ENCODE measurements at places on chromosomes 5 and 9.

GRCh38 chr9:68739621-68740174 lies 34.7 kb downstream of the PIP5K1B start:
- no peak for DNase-seq

GRCh38 chr9:80789831-80790230 lies 899.5 kb downstream of the TLE1 start:
- DNase-seq = no peak

DNA sequence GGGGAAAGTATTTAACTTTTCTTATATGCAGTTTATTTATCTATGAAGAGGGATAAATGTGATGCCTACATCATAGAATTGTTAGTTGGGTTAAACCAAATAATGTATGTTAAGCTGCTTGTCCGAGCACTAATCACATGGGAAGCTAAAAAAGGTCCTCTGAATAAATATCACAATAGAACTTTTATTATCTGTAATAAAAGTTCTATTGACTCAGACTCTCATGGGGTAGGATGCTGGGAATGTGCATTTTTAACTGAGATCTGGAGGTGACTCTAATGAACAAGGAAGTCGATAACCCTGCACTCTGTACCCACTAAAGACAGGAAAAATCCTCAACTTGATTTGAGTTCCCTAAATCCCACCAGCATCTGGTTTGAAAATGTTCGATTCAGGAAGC lies 205.9 kb upstream of the IL12B start:
- no peak for DNase-seq

DNA sequence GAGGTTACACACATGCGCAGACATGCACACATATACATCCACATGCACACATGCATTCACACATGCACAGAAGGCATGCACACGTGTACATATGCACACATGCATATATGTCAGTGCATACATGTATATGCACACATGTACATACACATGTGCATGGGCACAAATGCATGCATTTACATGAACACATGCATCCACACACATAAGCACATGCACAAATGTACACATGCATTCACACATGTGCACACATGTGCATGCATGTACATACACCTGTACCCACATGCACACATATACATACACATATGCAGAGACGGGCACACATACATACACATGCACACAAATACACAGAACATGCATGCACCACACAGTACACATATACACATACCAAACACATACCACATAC lies 97.7 kb downstream of the SYK start:
- DNase-seq = no peak

DNA sequence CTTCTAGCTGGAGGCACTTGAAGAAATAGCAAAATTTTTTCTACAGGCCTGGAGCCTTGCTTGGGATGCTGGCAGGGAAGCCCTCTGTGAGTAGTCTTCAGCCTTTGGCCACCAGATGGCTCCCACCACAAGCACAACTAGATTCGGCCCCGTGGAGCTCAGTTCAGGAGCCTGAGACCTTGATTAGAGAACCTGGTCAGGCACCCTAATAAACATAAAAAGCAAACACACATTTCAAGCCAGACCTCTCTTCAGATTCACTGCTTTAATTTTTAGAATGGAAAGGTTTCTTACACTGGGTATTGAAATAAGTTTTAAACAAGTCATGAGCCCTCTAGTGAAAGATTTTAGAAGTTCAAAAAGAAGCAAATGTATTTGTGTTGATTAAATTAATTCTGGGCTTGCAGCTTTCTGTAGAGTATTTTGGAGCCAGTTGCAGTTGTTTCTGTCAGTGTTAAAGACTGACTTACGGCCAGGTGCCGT lies 41.4 kb downstream of the GLRX start:
- DNase-seq = peak; percentile 60

- no peak for DNase-seq
Observed at GRCh38 chr9:78533500-78533899, 236.6 kb downstream of the PSAT1 start.

DNA sequence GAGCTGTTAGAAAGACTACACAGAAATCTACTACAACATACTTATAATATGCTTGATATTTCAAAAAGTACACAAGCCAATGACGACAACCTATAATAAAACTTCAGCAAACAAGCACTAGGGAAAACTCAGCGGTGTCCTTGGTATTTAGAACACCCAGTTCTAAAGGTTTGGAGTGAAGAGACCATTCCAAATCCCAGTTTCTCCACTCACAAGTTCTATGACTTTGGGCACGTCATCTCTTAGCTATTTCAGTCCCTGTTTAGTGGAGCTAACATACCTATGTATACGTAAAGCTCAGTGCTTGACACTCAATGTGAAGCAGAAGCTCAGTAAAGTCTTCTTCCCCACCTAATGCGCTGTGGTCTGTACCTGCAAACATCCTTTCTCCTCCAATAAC lies 52.8 kb downstream of the MLLT3 start:
- no peak for DNase-seq

GRCh38 chr9:116020146-116020545 lies 133.4 kb upstream of the PAPPA start:
- no peak for DNase-seq

DNA sequence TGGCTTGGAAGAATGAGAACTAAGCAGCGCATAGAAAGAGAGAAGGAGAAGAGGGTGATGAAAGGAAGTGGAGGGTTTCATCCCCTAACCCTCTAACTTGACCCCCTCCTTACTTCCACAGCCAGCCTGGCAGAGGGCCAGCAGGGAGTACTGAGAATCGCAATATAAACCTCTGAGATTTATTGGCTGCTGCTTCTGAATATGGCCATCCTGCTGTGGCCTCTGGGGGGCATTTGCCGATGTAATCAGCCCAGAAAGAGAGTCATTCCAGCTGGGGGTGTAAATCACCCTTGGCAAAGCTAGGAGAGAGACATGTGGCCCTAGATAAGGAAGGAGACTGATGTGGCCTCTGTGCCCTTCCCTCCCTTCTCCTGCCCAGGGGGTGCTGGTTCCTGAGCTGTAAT lies 960 bp upstream of the GFRA3 start:
- DNase-seq = no peak

DNA sequence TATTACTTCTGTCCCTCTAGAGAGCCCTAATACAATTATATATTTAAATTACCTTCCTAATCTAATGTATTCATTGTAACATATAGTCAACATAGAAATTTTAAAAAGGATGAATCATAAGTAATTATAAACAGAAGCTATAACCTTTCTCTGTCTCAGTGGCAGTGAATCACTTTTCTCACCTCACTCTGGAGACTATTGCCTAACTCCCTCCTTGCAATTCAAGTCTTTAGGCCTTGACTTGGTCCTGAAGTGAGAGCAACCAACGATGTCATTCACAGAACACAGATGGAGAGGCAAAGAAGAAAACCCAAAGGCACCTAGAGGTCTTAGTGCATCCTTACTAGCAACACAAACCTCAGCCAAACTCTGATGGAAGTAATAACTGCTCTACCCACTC lies 133.3 kb upstream of the DPYSL3 start:
- no peak for DNase-seq

DNA sequence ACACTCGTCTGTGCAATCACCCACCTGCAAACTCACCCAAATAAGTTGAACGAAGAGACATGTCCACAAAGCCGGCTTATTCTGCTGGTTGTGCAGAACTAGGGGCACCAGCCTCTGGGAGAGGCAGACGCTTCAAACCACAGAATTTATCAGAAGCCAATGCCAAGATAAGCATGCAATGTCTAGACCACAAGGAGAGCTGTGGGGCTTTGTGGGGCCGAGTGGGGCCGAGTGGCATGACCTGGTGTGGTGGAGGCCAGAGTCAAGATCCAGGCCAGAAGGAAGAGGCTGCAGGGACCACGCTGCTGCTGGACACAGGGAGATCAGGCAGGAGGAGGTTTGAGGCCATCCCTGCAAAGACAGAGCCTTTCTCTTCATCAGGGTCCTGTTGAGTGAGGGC lies 259.0 kb downstream of the IRX2 start:
- no peak for DNase-seq

DNA sequence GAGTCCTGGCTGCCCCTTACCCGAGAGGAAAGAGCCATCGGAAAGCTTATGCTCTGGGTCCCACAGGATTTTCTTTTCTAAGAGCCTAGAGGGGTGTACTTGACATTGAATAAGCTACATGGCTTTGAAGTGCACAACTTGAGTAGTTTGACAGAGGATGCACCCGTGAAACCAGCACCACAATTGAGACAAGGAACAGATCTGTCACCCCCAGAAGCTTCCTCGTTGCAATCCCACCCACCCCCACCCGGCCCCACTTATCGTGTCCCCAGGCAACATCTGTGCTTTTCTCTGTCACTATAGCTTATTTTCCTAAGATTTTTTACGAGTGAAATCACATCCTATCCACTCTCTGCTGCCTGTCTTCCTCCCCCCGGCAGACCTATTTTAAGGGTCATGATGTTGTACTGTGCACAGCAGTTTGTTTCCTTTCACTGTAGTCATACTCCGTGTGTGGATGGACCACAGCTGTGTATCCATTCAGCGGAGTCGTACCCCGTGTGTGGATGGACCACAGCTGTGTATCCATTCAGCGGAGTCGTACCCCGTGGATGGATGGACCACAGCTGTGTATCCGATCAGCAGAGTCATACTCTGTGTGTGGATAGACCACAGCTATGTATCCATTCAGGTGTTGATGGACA lies 8.8 kb upstream of the FCN2 start:
- DNase-seq = no peak

DNA sequence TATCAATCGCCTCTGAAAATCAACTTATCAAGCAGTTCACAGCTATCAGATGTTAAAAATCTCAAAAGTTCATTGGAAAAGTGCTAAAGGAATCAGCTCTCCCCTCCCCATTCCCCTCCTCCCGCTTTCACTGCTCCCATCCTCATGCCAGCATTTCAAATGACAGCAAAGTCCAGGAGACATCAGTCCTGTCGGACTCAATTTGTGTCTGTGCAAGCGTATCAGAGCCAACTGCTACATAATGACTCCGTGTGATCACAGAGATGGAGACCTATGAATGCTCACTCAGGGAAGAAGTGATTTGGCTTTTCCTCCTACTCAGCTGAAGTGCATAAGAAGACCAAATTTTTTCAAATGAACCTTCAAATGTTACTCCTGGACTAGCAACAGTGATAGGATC lies 937.2 kb upstream of the DMAC1 start:
- DNase-seq = no peak

DNA sequence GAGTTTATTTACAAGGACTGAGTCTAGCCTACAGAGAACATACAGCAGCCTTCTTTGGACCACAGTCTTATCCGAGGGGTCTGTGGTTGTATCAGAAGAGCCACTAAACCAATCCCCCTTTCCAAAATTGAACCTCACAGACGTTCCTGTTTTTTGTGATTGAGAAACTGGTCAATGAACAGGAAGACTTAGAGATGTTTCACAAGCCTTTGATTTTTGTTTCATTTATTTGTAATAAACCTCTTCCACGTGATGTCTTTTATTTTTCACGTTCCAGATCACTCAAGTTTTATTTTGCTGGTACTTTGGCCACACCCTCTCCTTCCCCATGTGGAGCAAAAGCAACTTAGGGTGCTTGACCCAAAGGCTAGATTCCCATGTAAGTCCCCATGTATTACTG lies 16.1 kb downstream of the CCT5 start:
- DNase-seq = no peak

GRCh38 chr9:68651280-68651893 lies 53.7 kb upstream of the PIP5K1B start:
- DNase-seq = no peak

- DNase-seq = no peak
Observed at GRCh38 chr5:170254056-170254455, 21.3 kb downstream of the C5orf58 start.

DNA sequence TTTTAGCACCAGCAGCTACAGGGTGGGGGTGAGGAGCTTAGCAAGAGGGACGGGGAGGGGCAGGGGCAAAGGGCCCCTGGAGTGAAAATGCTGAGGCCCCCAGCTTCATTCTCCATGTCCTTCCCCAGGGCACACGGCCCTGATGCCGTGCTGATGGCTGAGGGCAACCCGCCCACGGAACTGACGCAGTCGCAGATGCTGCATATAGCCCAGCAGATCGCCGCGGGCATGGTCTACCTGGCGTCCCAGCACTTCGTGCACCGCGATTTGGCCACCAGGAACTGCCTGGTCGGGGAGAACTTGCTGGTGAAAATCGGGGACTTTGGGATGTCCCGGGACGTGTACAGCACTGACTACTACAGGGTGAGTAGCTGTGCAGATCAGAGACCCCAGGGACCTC lies 285.6 kb downstream of the NTRK2 start:
- no peak for DNase-seq

GRCh38 chr5:124979251-124979650 lies 232.8 kb upstream of the ZNF608 start:
- no peak for DNase-seq

GRCh38 chr9:99449726-99450125 lies 227.6 kb downstream of the SEC61B start:
- DNase-seq = no peak

GRCh38 chr9:113381909-113382411 lies 5.2 kb upstream of the HDHD3 start:
- no peak for DNase-seq

- DNase-seq = no peak
Observed at GRCh38 chr9:93684161-93684765, 107.9 kb downstream of the PHF2 start.

DNA sequence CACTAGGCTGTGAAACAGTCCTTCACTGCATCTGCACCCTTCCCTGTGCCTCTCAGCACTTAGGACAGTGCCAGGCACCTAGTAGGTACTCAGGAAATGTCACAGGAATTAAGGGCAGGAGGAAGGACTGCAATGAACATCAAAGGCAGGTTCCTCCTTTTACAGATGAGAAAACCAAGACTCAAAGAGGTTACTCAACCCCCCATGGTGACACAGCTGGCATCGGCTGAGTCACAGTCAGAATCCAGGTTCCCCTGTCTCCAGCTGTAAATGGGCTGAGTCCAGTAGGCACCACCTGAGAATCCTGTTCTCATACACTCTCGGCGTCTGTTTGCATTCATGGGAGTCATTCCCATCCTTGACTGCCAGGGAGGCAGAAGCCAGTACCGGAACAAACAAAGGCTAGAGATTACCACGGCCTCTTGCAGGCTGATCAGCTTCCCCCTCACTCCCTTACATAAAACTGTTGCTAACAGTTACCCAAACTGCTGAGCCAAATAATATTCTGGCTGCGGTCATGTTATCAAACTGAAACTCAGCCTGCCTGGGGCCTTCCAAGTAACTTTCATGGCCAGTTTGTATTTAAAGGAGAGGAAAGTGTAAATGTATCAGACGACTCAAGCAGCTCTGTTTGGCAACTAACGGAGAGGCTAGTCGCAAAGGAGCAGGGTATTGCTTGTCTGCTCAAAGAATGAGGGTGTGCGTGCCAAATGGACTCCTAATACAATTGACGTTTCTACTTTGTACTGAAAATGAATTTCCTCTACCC lies 201.7 kb downstream of the PAPPA start:
- no peak for DNase-seq

GRCh38 chr5:2493356-2493755 lies 258.1 kb downstream of the IRX2 start:
- no peak for DNase-seq

- no peak for DNase-seq
Observed at GRCh38 chr9:24090566-24090965, 264.5 kb upstream of the ELAVL2 start.

- no peak for DNase-seq
Observed at GRCh38 chr9:124661271-124661670, 109.8 kb downstream of the NR6A1 start.

All from activated T-cell treated with anti-CD3 and anti-CD28 coated beads for 48 hours (primary cell).